Uterus (tissue), 4 donors: ENCODE measurements at places on chromosomes 2 and 18. TPM values are rescaled to one million over a fixed set of nuclear protein-coding genes. Genes with fewer than 3 reads are reported as not detected.

IL36A gene
- not detected for total RNA-seq

GPR39 gene
- not detected for total RNA-seq

SERPINB3 gene
- total RNA-seq = not detected

DNA sequence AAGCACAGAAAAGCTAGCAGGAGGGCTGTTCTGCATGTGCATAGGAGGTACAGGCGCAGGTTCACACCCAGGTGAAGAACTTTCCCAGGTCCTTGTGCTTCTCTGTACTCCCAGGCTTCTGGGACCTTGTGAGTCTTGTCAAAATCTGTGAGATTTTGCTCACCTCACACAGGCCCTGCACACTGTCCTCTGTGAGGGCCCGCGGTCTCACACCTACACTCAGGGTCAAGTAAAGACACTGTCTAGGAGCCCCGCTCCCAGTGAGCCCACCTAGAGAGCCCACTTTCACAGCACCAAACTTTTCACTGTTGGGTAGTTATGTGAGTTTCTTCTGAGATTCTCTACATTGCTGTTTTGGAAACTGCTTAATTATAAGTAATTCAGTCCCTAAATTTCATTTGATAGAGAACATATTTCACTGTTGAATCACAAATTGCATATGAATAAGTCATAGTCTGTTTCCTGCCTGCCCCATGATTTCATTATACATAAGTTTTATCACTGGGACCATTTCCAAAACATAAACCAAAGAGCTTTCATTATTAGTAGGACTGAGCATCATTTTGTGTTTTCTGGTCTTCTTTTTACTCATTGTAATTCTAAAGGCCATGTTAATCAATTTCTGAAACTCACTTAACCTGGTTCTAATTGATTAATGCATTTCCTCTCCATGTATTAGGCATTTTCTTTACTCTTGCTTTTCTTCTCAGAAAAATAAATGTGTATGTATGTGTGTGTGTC is 234.2 kb upstream of the SPOPL start:
- H3K27ac ChIP-seq = no peak overlapping the region
- H3K4me1 ChIP-seq = no peaks in the 10 kb centered on the region
- H3K36me3 ChIP-seq = no peaks in the 10 kb centered on the region
- no peaks in the 10 kb centered on the region for H3K27me3 ChIP-seq
- DNase-seq = no peak
- no peak overlapping the region for H3K4me3 ChIP-seq

DNA sequence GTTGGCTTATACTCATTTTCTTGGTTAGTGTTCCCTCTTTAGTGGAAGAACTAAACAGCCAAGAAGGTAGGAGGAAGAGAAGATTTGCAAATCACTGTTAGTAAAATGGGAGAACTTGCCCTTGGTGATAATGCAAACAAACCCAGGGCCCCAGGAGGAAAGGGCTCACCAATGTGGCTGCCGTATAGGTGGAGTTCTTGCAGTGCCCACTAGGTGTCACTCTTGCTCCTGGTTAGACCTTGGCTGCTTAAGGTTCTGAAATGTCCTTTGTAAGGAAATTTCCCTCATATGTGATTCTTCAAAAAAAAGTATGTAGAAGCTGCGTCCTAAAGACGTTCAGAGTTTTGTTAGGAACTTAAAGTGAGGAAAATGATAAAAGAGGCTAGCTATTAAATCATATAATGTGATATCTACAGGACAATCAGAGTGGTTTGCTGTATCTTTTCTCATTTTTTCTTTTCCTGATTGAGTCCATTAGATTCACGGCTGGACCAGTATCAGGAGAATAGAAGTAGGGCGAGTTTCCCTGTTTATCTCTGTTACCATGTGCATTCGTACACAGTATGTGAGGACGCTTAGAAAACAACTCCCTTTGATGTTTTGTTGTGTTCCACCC is 48.6 kb downstream of the RPIA start:
- no peak overlapping the region for H3K27ac ChIP-seq
- no peaks in the 10 kb centered on the region for H3K36me3 ChIP-seq
- H3K27me3 ChIP-seq = no peaks in the 10 kb centered on the region
- no peak overlapping the region for H3K4me3 ChIP-seq
- DNase-seq = peak; percentile 46

GRCh38 chr2:240014327-240014726 is 10.8 kb downstream of the NDUFA10 start:
- H3K36me3 ChIP-seq = no peaks in the 10 kb centered on the region
- no peak overlapping the region for H3K27ac ChIP-seq
- no peaks in the 10 kb centered on the region for H3K27me3 ChIP-seq
- H3K4me1 ChIP-seq = no peaks in the 10 kb centered on the region
- DNase-seq = no peak

- H3K27ac ChIP-seq = peak overlapping the region; percentile 100
- DNase-seq = no peak
- H3K4me3 ChIP-seq = no peak overlapping the region
Observed at GRCh38 chr2:70128005-70128404, 40.7 kb downstream of the PCBP1 start.

DNA sequence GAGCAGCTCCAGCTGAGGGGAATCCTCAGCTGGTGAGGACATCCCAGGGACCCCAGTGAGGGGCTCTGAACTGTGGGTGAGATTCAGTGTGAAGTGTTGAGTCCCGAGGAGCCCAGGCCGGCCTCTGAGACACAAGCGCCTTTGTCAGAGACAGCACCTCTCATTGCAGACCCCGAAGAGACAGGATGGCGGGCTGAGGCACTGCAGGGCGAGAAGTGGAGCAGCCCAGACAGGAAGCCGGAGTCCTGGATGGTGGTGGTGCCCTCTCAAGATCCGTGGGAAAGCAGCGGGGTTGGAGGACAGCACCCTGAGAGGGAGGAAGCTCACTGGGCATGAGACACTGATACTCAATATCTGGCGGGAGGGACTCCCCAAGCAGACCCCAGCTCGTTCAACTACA is 49.1 kb upstream of the ID2 start:
- H3K4me3 ChIP-seq = no peak overlapping the region
- no peaks in the 10 kb centered on the region for H3K36me3 ChIP-seq
- no peaks in the 10 kb centered on the region for H3K27me3 ChIP-seq
- no peak for DNase-seq

DNA sequence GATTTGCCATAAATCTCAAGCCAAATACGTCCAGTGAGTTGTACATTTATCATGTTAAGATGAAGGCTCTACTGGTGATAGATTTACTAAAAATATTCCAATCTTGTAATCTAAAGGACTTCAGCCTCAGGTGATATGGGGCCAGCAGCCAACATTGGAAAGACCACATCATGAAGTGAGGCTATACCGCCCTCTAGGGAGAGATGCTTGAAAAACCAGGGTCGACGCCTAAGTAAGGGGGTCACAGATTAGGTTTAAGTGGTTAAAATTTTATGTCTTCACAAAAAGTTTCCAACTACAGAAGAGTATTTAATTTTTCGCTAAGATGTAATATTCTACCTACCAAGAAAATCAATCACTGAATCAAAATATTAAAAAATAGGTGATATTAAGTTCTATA is 33.3 kb downstream of the DOCK10 start:
- H3K27ac ChIP-seq = no peak overlapping the region
- no peak for DNase-seq
- no peaks in the 10 kb centered on the region for H3K27me3 ChIP-seq

GRCh38 chr2:95077530-95077825 is 44.1 kb downstream of the MRPS5 start:
- no peak overlapping the region for H3K27ac ChIP-seq
- H3K36me3 ChIP-seq = no peaks in the 10 kb centered on the region
- H3K27me3 ChIP-seq = peaks cover 14% of the 10 kb centered on the region
- H3K4me1 ChIP-seq = peaks cover 7% of the 10 kb centered on the region
- H3K4me3 ChIP-seq = no peak overlapping the region

DNA sequence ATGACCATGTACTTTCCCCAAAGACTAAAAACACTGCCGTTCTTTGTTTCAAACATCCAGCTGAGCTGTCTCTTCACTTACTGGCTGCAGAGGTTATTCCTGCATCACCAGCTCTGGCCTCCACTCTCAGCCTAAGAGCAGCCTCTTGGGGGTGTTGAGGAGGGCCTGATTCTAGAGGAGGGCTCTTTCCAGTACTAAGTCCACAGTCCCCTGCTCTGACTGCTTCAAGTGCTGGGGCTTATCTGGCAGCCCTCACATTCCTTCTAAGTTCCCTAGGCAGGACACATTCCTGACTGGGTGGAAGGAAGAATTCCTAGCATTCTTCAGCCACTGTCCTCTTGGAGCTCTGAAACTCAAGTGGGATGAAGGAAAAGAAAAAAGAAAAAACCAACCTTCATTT is 32.9 kb upstream of the EHBP1 start:
- no peak overlapping the region for H3K4me3 ChIP-seq
- peak overlapping the region; percentile 36 for H3K27ac ChIP-seq
- H3K4me1 ChIP-seq = no peaks in the 10 kb centered on the region

GRCh38 chr2:110802208-110802932 is 70.0 kb downstream of the ACOXL start:
- DNase-seq = no peak
- no peaks in the 10 kb centered on the region for H3K36me3 ChIP-seq

DNA sequence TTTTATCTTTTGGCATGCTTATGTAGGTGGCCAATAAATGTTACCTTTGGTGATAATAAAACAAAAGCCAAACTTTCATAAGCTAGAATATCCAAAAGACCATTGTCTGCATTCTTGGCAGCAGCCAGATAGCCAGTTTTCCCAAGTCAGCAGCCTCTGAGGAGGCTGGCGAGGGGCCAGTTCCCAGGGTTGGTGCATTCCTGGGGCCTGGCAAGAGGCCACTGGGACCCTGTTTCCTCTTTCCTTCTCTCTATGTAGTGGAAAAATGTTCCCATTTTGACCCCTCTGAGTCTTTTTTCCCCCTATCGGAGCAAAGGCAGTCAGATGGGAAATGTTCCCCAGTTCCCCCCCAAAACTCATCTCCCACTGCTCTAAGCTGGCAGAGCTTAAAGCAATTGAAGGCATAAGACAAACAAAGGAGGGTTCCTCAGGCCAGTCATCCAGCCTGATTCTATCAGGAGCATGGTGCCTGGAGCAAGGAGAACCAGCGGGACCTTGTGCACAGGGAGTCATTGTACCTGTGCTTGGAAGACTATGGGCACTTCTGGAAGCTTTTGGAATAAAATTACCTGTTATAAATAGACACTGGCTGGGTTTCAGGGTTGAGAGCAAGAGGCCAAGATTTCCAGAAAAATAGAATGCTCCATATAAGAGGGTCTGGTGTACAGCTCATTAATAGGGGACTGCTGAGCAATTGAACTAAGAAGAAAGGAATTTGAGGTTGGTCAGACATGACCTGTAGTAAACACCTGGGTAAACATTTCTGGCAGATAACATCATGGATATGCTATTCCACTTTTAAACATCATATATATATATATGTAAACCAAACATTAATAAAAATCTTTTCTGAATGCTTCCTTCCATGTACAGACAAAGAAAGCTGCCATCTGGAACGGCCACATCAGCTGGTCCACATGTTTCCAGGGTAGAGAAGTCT is 63.4 kb downstream of the NCKAP5 start:
- peak; percentile 15 for DNase-seq
- H3K27ac ChIP-seq = no peak overlapping the region
- H3K4me1 ChIP-seq = no peaks in the 10 kb centered on the region

GRCh38 chr2:207321514-207321913 is 155.8 kb upstream of the KLF7 start:
- DNase-seq = no peak
- no peaks in the 10 kb centered on the region for H3K36me3 ChIP-seq
- no peak overlapping the region for H3K27ac ChIP-seq
- no peak overlapping the region for H3K4me3 ChIP-seq
- no peaks in the 10 kb centered on the region for H3K27me3 ChIP-seq
- H3K4me1 ChIP-seq = no peaks in the 10 kb centered on the region

GRCh38 chr2:17804358-17804757 is 11.9 kb upstream of the MSGN1 start:
- H3K4me3 ChIP-seq = no peak overlapping the region
- DNase-seq = no peak
- H3K27ac ChIP-seq = no peak overlapping the region
- no peaks in the 10 kb centered on the region for H3K36me3 ChIP-seq

DNA sequence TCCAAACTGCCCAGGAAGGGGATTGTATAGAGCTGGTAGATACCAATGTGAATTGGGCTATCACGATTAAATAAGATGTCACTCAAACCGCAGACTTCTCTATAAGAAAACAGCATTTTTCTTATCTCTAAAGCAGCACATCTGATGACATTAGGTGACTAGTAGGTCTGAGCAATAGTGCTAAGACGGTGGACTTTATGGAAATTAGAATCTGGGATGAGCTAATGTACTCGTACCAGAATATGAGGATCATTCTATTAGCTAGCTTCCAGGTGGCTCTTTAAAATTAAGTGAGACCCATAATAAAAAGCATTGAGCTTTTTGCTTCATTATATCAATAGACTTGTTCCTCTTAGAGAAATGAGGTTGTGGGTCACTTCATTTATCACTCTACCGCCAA is 130.0 kb upstream of the MC4R start:
- no peaks in the 10 kb centered on the region for H3K27me3 ChIP-seq
- no peak overlapping the region for H3K4me3 ChIP-seq
- no peaks in the 10 kb centered on the region for H3K36me3 ChIP-seq
- no peak for DNase-seq
- no peak overlapping the region for H3K27ac ChIP-seq

- no peak overlapping the region for H3K27ac ChIP-seq
- no peaks in the 10 kb centered on the region for H3K27me3 ChIP-seq
- no peaks in the 10 kb centered on the region for H3K4me1 ChIP-seq
- no peak overlapping the region for H3K4me3 ChIP-seq
- H3K36me3 ChIP-seq = no peaks in the 10 kb centered on the region
Observed at GRCh38 chr2:222878301-222878876, 17.6 kb downstream of the ACSL3 start.

DNA sequence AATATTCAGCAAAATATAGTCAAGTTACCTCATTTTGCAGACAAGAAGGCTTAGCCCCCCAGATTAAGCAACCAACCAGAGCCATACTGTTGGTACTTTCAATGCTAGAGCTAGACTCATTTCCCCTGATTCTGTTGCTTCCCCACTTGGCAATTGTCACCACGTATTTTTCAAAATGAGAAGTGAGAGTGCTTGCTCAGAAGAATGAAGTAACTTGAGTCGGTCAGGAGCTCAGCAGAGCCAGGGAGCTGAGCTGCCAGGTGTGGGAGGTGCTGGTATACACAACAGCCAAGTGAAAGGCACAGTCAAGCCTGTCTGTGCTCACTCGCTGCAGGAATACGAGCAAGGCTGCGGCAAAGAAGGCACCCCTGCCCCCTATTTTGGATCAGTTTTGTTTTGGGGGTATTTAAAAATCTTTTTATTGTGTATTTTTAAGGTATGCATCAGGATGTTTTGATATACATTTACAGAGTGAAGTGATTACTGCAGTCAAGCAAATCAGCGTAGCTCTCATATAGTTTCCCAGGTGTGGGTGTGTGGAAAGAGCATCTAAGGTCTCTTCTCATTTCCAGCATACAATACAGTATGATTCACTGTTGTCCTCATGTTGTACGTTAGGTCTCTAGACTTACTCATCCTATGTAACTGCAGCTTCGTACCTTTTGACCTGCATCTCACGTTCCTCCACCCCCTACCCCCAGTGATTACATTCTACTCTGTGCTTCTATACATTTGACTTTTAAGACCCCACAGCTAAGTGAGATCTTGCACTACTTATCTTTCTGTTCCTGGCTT is 62.4 kb downstream of the MRPS9 start:
- no peak overlapping the region for H3K27ac ChIP-seq
- no peak for DNase-seq
- H3K4me3 ChIP-seq = no peak overlapping the region
- H3K27me3 ChIP-seq = no peaks in the 10 kb centered on the region
- H3K4me1 ChIP-seq = no peaks in the 10 kb centered on the region
